ENCODE measurements at places on chromosomes 12 and 14. TPM values are rescaled to one million over a fixed set of nuclear protein-coding genes. Genes with fewer than 3 reads are reported as not detected.

DNA sequence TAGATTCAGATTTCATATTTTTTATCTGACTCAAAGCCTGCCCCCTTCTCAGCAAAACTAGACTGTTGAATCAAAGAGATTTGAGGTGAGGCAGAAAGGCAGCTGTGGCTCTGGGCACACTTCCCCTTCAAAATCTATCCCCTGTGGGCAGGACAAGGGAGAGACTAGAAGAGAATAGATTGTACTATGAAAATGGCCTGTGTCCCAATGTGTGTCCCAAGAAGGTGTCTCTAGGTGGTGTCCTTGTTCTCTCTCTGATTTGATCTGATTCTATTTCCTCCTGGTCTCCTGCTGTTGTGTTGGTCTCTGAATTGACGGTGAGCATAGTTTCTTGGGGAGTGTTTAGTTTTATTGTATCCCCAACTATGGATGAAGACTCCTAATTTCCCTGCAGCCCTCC, 565.8 kb upstream of the ATP2B1 start:
- H3K4me3 ChIP-seq, result no peak overlapping the region
- no peaks in the 10 kb centered on the region for H3K4me1 ChIP-seq
- H3K27ac ChIP-seq, result no peak overlapping the region
- no peak for DNase-seq
- H3K36me3 ChIP-seq, result no peaks in the 10 kb centered on the region
- no peaks in the 10 kb centered on the region for H3K27me3 ChIP-seq

DNA sequence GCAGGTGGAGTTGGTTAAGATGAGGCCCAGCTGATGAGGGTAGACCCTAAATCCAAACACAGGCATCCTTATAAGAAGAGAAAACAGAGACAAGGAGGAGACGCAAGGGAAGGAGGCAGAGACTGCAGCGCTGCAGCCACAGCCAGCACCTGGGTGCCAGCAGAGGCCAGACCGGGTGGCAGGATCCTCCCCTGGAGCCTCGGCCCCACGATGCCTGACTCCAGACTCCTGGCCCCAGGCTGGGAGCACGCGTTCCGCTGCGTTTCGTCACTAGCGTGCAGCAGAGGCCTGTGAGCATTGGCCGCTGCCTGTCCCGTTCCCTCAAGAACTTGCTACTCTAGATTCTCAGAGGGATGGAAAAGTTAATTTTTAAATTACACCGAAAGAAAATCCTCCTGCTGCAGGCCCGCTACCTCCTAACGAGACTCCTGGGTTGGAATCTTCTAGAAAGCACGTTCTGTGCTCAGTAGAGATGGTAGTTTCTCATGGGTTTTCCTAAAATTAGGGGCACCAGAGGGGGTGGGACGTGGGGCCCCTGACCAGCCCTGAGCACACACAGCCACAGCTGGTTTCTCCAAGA, 57.7 kb upstream of the FBRSL1 start:
- no peak overlapping the region for H3K4me3 ChIP-seq
- H3K27me3 ChIP-seq, result peaks cover 97% of the 10 kb centered on the region
- DNase-seq, result no peak
- peaks cover 44% of the 10 kb centered on the region for H3K4me1 ChIP-seq

GRCh38 chr12:14366209-14367039, 942 bp downstream of the ATF7IP start:
- DNase-seq, result peak; percentile 71
- peaks cover 6% of the 10 kb centered on the region for H3K36me3 ChIP-seq
- H3K4me3 ChIP-seq, result peak overlapping the region; percentile 57
- H3K27ac ChIP-seq, result peak overlapping the region; percentile 99
- no peaks in the 10 kb centered on the region for H3K27me3 ChIP-seq

- H3K4me3 ChIP-seq, result no peak overlapping the region
- H3K36me3 ChIP-seq, result no peaks in the 10 kb centered on the region
- no peaks in the 10 kb centered on the region for H3K4me1 ChIP-seq
- no peaks in the 10 kb centered on the region for H3K27me3 ChIP-seq
These were observed 107.0 kb downstream of the ADAMTS20 start for GRCh38 chr12:43444940-43445564.

GRCh38 chr12:3035171-3035570, 42.0 kb upstream of the TSPAN9 start:
- H3K4me3 ChIP-seq, result no peak overlapping the region
- H3K4me1 ChIP-seq, result peaks cover 9% of the 10 kb centered on the region
- no peaks in the 10 kb centered on the region for H3K27me3 ChIP-seq
- H3K27ac ChIP-seq, result no peak overlapping the region
- H3K36me3 ChIP-seq, result peaks cover 25% of the 10 kb centered on the region

DNA sequence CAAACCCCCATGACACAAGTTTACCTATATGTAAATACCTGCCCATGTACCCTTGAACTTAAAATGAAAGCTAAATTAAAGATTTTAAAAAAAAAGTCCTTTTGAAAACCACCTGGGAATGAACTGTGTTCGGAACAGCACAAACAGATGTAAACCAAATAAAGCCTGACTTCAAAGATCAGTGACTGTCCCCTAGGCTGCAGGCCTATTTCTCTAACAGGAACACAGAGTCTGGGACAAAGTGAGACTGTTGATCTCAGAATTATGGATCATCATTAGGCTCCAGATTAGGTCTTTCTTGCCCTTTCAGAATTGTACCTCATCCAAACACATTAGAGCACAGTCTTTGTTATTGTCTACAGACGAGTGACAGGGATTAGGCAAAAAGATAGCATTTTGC, 54.6 kb downstream of the PAH start:
- H3K27me3 ChIP-seq, result no peaks in the 10 kb centered on the region
- no peaks in the 10 kb centered on the region for H3K36me3 ChIP-seq

DNA sequence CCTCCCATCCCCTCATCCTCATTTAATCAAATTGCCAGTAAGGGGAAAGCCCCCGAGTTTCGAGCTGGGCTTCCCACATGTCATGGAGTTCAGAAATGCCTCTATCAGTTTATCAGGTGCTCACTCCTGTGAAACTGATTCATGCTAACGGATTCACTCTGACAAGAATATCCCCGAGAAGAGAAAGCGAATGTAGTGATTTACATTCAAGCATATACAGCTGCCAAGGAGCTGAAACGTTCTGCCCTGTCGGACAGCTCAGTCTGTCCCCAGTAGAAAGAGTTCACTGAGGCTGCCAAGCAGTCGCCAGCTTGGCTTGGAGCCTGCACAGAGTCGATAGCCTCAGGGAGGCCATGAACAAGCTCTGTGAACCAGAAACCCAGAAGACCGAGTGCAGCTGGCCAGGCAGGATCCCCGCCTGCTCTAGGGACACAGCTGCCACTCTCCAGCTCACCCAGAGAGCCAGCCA, 88.4 kb downstream of the TMCC3 start:
- peak; percentile 43 for DNase-seq
- H3K4me3 ChIP-seq, result no peak overlapping the region
- no peak overlapping the region for H3K27ac ChIP-seq
- H3K27me3 ChIP-seq, result no peaks in the 10 kb centered on the region
- no peaks in the 10 kb centered on the region for H3K4me1 ChIP-seq
- H3K36me3 ChIP-seq, result no peaks in the 10 kb centered on the region

Gene PRICKLE1
- total RNA-seq, result 15.1 TPM

Gene ANKRD33
- not detected for total RNA-seq

Gene ULK1
- 23.3 TPM for total RNA-seq

Gene TAS2R19
- not detected for total RNA-seq

Gene LYZ
- total RNA-seq, result 511 TPM
